ENCODE measurements at places on chromosomes 2 and 18.

GRCh38 chr18:78106946-78107345, 857.3 kb downstream of the GALR1 start:
- no peak for DNase-seq

GRCh38 chr2:2729246-2729645, 398.2 kb upstream of the MYT1L start:
- no peak for DNase-seq

DNA sequence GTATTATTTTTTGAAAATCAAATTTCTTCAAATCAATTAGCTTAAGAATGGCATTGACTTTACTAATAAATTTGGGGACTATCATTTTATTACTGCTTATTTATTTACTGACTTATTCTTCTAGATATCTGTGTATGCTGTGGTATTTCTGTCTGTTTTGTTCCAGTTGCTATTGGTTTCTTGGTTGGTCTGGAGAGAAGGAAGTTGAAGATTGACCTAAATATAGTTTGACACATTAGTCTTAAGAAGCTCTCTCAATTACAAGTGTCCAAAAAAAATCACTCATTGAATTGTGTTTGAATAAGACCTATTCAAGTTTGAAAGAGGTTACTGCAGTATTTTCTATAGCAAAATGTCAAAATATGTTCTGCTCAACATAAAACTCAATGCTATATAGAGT, 153.3 kb upstream of the KYNU start:
- no peak for DNase-seq

GRCh38 chr18:13372531-13372951, 154.0 kb downstream of the LDLRAD4 start:
- no peak for DNase-seq

DNA sequence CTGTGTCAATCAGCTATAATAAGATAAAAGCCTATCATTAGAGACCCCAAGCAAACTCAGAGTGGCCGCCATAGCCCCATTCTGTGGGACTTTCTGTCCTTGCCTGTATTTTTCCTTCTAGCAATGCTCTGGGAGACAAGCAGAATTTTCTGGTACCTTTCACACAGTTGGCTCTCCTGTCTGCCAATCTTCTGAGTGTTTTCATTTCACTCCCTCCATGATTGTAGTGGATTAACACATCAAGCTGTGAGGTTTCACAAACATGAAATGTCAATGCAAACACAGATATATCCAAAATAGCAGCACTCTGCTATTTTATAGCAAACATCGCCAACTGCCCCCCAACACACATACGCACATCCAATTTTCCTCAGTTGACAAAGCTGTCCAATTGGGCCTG, 64.9 kb downstream of the C1D start:
- no peak for DNase-seq

DNA sequence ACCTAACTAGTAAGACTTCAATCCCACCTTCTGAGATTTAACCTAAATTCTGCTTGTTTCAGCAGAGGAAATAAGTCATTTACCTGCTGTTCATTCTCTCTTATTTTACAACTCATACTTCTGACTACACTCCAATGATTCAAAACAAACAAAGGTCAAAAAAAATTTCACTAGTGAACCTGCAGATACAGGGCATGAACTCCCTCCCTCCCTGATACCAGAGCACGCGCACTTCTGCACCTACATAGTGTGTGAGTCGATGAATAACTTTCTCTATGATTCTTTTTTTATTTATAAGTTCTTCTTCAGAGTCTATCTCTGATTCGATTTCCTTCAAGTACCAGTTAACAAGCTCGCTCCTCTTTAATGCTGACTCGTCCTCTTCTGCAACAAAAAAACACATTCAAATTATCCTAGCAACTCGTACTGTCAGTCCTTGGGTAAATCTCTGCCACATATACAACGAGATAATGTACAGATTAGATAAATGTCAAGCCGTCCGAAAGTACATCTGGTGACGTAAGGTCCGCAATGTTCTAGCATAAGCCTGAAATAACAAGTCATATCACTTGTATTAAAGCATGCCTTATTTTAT, 7.4 kb upstream of the LCT start:
- DNase-seq: no peak

DNA sequence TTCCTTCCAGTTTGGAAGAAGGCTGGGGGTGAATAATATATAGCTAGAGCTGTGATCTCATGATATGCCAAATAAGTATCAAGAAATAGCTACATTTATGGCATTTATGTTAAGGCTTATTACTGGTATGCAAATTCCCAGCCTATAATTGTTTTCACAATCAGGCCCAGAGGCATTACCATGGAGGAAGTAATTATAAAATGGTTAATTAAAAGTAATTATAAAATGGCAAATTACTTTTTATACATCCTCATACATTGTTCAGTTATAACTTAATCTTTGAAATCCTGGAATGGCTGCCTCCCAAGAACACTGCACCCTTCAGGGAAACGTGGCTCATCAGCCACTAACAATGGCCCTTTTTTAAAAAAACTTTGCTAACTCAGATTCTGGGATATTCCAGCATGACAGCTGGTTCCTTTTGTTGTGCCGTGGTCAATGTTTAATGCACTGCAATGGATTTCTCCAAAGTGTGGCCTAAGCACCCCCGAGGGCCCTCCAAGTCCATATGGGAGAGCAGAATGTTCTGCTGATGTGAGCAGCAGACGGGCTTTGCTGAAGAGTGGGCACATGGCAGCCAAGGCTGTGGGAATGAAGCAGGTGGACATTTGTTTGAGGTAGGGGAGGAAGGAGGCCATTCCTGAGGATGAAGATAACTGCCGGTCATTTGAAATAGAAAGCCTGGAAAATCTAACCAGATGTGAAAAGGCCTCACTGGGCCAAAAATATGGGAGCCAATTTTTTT, 483.5 kb upstream of the GCFC2 start:
- no peak for DNase-seq

- no peak for DNase-seq
Observed at GRCh38 chr18:46360102-46360699, 256.0 kb downstream of the HAUS1 start.

- DNase-seq: peak; percentile 58
Observed at GRCh38 chr2:221570321-221570935, 1.7 kb downstream of the EPHA4 start.

DNA sequence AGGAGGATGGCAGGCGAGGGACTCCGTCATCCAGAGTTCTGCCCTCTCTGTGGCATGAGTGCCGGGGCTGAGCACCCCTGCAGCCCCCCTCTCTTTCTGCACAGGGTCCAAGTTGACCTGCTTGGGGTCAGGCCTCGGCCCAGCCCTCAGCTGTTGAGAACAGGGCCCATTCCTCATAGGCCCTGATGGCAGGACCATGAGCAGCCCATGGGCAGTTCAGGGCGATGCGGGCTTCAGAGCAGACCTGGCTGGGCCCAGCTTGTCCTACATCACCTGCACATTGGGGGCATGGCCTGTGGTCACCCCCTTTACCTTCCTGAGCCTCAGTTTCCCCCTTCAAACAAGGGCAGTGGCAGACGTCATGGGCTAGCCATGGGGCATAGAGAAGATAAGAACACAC, 238.1 kb downstream of the SEPTIN10 start:
- no peak for DNase-seq

DNA sequence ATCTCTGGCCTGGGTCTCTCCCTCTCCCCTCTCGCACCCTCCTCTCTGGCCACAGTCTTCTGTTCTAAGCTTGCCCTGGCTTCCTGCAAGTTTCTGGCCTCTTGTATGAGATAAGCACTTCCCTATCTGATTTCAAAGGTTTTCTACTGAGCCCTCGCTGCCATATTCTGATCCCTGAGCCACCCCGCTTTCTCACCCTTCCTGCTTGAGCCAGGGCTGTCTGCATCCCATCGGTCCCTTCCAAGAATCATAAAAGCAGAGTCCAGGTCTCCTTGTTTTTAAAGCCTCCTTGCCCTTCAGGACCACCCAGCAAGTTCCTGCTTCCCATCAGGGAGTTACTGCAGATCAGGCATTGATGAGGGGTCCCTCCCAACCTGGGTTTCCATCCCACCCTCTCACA, 110.2 kb downstream of the PRKCE start:
- DNase-seq: no peak

DNA sequence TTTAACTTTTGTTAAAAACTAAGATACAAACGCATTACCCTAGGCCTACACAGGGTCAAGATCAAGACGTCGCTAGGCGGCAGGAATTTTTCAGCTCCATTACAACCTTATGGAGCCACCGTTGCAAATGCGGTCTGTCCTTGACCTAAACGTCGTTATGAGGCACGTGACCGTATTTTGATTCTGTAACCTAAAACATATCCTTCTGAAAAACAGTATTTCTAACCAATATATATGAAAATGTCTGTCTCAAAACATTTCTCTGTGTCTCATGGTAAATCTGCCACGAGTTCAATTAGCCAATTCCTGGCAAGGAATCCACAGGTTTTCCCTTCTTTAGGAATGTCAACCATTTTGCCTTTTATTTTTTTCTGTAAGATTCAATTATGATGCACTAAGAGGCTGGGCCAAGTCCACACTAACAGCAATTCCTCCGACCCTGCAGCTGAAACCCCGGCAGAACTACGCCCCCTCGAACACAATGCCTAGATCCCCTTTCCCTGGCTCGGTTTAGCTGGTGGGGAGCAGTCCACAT, 1.7 kb downstream of the RTN4 start:
- DNase-seq: peak; percentile 48

- DNase-seq: no peak
Observed at GRCh38 chr2:143694335-143694734, 565.1 kb downstream of the ARHGAP15 start.

DNA sequence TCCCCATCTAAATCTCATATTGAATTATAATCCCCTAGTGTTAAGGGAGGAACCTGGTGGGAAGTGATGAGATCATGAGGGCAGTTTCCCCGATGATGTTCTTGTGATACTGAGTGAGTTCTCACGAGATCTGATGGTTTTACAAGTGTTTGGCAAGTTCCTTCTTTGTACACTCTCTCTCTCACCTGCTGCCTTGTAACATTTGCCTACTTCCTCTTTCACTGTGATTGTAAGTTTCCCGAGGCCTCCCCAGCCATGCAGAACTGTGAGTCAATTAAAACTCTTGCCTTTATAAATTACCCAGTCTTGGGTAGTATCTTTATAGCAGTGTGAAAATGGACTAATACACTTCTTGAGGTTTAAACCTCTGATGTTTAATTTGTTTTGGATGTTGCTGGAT, 177.5 kb downstream of the CD8B2 start:
- no peak for DNase-seq

- DNase-seq: no peak
Observed at GRCh38 chr2:65367524-65367923, 64.9 kb downstream of the SPRED2 start.

GRCh38 chr2:54330926-54331835, 75.2 kb upstream of the TSPYL6 start:
- DNase-seq: no peak

- no peak for DNase-seq
Observed at GRCh38 chr2:165371356-165371755, 98.1 kb upstream of the CSRNP3 start.

- no peak for DNase-seq
Observed at GRCh38 chr2:25220313-25220712, 51.9 kb upstream of the POMC start.

DNA sequence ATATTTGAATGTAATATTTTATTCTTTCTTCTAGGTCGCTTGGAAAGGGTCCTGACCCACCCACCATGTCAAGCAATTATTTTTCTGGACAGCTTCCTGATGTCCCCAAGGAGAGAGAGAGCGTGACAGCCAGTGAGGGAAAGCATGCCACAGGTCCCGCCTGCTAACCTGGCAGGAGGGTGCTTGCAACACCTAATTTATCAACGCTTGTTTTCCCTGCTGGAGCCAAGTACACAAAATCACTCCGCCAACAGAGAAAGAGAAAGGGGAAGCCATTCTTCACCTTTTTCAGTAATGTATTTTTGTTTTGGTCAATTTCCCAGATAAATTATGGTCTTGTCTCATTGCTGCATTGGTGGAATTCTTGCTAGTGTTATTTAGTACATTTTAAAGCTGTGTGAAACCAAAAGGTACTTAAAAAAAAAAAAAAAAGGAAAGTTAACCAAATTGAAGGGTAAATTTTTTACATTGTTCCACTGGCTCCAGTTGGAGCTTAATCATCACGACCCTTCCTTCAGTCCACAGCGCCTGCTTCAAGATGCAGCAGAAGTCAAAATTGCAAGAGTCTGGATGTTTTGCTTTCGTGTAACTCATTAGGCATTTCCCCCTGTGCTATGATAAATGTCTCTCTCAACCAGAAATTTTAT, 88.5 kb upstream of the COPS8 start:
- no peak for DNase-seq

- no peak for DNase-seq
Observed at GRCh38 chr2:237629739-237630138, 2.4 kb downstream of the LRRFIP1 start.

DNA sequence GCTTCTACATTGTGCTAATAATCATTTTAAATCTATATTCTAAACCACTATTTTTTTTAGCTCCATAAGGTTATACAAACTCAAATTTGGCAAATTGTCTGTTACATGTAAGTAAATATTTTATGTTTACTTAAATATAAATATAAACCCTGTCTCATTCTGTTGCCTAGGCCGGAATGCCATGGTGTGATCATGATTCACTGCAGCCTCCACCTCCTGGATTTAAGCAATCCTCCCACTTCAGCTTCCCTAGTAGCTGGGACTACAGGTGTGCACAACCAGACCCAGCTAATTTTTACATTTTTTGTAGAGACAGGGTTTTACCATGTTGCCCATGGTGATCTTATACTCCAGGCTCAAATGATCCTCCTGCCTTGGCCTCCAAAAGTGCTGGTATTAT, 124.7 kb downstream of the MEIS1 start:
- DNase-seq: no peak

DNA sequence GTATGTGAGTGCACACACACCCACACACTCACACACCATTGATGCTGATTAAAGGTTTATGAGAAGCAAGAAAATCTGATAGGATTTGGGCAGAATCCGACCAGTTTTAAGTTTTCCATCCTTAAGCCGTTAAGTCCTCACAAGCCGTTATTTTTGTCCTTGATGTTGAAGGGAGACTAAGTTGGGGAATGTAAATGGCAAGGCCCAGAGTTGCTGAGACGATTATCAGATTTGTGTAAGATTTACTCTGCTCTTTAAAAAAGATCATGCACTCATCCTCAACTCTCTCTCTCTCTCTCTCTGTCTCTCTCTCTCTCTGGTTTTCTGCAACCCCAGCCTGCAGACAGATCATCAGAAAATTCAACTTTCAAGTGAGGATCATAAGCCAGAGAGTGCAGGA, 238.8 kb downstream of the SMAD2 start:
- no peak for DNase-seq

Data from right forelimb (tissue), 1 donor.